Hindlimb muscle (tissue), 1 donor: ENCODE measurements at places on chromosomes 1 and 21. TPM values are rescaled to one million over a fixed set of nuclear protein-coding genes. Genes with fewer than 3 reads are reported as not detected.

Gene POU3F1
- 0.65 TPM for polyA plus RNA-seq

Gene FOXO6
- polyA plus RNA-seq = 15.0 TPM

GRCh38 chr21:32733356-32733755 lies 5.5 kb upstream of the SYNJ1 start:
- no peak for DNase-seq

Gene LCE3E
- not detected for polyA plus RNA-seq

Gene SGIP1
- polyA plus RNA-seq = 2.0 TPM

DNA sequence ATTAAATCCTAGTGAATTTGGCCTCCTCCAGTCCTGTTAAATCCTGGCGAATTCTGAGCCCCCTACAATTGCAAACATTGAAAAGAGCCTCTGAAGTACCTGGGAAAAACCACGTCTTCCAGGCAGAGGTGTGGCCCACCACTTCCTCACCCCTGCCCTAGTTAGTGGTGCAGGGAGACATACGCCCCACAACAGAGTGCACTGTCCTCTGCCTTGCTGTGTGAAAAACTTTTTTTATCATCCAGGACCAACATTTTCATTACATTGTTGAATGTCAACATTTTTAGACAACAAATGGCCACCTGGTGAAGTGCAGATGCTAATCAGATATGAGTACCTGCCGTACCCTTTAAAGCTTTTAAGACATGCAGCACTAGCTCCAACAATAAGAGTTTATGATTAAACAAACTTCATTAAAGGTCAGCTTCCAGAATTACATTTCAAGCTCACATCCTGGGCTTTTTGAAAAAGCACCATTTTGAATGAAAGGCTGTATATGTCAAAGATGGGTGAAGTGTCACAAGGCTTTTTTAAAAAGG lies 13.6 kb upstream of the TMPRSS2 start:
- no peak for DNase-seq

Gene LIN28A
- polyA plus RNA-seq = not detected

Gene OVAAL
- polyA plus RNA-seq = not detected

GRCh38 chr21:15722591-15723324 lies 7.0 kb upstream of the USP25 start:
- DNase-seq = no peak

- DNase-seq = no peak
These were observed 121.2 kb downstream of the CRYAA start for GRCh38 chr21:43289966-43290365.

GRCh38 chr1:109089242-109090015 lies 1.1 kb upstream of the TMEM167B start:
- DNase-seq = peak; percentile 65

Gene PLEKHA6
- 12.7 TPM for polyA plus RNA-seq

DNA sequence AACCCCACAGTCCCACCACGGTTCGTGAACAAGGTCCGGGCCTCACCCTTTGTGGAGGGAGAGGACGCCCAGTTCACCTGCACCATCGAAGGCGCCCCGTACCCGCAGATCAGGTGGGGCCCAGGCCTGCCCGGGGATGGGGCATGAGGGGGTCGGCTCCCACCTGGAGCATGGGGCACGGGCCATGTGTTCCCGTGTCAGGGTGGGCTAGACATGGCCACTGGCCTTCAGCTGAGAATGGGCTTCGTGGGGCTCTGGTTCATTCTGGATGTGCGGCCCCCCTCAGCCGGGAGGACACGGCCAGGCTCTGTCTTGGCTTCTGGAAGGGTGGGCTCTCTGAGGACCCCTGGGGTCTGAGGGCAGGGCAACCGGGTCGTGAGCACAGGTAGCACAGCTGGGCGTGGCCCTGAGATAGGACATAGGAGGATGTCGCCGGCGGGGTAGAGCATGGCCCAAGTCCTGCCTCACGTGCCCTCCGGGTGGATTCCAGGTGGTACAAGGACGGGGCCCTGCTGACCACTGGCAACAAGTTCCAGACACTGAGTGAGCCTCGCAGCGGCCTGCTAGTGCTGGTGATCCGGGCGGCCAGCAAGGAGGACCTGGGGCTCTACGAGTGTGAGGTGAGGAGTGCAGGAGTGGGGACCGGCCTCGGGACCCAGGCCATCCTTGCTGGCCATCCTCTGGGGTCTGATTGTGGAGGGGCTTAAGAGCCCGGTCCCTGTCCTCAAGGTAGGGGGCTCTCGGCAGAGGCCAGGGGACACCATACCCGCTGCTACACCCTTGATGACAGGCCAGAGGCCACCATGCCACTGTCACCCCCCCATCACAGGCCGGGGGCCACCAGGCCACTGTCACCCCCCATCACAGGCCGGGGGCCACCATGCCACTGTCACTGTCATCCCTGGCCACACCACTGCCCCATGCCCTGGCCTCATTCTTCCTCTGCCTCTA lies 55.5 kb downstream of the TRIM11 start:
- DNase-seq = no peak

- DNase-seq = no peak
These were observed 30.5 kb downstream of the CASZ1 start for GRCh38 chr1:10765734-10766478.

Gene CC2D1B
- polyA plus RNA-seq = 21.3 TPM

GRCh38 chr1:209996348-209996747 lies 58.3 kb downstream of the SYT14 start:
- DNase-seq = no peak

- DNase-seq = no peak
These were observed 138.5 kb downstream of the CLIC6 start for GRCh38 chr21:34807146-34807880.

Gene CYP4A11
- 0.22 TPM for polyA plus RNA-seq

DNA sequence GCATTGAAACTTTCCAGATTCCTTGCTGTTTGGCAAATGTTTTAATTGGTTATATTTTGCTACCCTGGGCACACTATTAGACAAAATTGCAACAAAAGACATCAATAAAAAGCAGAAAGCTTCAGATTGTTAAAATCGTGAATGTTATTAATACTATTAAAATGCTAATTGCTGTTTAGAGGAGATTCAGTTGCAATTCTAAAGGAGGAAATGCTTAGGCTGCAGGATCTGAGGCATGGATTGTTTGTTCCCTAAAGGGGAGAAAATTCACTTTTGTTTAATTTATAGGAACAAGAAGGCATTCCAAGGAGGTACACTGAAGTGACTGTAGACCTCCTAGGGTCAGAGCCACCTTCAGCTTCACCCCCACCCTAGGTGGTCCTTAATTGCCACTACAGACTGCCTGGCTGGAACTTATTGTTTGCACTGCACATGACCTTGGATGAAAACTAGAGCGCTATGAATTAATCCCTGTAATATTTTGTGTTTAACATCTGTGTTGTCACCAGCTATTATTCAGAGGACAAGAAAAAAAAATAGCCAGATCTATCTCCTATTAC lies 1266.9 kb upstream of the ADGRL2 start:
- DNase-seq = peak; percentile 11

Gene TNFRSF1B
- polyA plus RNA-seq = 18.9 TPM

DNA sequence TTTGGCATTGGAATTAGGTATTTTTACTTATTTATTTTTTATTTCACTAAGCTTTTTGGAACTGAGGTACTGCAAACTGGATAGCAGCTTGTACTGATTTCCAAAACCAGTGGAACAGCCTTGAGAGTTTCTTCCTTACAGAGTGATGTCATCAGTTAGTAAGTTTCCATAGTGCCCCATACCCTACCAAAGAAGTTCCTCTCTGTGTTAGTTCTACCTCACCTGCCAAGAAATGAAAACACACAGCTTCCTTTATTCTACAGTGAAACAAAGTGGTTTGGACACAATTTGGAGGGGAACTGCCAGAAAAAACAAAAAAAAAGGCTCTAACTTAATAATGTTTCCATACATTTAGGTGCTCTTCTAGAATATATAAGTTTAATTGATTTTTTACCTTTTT lies 430.9 kb upstream of the ADGRL2 start:
- DNase-seq = peak; percentile 48

Gene GPR3
- polyA plus RNA-seq = 0.49 TPM

DNA sequence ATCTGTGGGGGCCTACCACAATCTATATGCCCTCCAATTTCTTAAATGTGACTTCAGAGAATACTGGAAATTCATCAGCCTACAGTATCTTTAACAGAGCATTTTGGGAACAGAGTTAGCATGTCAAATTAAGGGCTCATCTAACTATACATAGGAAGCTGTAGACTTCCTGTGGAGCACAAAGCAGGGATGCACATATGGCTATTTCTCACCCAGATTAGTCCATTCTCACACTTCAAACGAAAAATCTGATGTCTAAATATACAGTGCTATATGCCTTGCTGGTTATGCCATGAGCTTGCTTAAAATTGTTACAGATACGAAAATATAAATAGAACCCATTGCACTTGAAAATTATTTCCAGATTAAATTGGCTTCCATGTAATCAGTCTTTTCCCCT lies 1922.8 kb downstream of the MRPL39 start:
- no peak for DNase-seq

DNA sequence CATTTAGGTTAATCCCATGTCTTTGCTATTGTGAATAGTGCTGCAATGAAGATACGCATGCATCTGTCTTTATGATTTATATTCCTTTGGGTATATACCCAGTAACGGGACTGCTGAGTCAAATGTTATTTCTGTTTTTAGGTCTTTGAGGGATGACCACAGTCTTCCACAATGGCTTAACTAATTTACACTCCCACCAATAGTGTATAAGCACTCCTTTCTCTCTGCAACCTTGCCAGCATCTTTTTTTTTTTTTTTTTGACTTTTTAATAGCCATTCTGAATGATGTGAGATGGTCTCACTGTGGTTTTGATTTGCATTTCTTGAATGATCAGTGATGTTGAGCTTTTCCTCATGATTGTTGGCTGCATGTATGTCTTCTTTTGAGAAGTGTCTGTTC lies 33.5 kb downstream of the ASH1L start:
- DNase-seq = no peak

DNA sequence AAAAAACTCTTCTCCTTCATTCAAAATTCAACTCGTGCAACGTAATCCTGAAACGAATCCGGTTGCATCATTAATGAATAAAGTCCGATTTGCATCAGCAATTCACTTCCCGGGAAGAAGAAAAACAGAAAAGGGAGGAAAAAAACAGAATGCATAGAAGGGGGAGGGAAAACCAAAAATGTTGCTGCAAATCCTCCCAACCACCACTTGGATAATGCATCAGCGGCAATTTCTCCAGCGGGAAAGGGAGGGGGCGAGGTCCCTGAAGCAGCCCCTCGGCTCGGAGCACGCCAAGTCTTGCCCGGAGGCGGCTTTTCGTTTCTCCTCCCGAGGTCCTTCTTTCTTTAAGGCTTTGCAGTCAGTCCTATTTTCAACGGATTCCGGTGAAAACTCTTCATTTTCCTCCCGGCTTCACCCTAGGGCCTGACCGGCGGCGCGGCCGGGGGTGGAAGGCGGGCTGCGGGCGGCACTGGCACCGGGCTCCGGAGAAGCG lies 723 bp downstream of the CDC42BPA start:
- peak; percentile 69 for DNase-seq

DNA sequence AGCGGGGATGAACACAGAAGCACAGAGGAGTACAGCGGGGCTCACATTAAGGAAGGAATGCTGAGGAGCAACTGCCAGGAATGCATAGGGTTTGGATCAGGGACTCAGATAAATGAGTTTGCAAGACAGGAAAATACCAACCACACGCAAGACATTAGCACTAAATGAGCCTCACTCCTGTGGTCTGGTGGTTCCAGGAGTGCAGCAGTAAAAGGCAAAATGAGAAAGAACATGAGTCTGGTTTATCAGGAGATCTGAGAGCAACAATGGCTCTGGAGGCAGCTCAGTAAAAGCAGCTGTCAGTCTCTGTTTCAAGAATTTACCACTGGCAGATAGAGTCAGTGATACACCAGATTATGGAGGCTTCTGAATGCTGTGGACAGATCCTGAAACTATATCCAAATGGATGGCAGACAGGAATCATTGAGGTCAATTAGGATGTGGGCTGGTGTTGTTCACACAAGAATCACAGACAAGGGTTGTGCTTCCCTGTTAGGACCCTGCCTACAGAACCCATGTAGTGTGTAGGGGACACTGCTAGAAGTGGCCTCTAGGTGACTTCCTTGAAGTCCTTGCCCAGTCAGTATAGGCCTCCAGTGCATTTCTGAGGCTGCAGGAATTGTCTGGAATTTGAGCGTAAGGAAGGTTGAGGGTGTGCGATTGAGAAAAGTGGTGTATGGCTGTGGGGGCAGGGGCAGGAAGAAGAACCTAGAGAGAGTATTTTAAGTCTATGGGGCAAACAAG lies 50.3 kb downstream of the CASQ2 start:
- no peak for DNase-seq

- DNase-seq = no peak
These were observed 42.0 kb downstream of the ZC3H11B start for GRCh38 chr1:219570937-219571336.

Gene CFAP126
- 2.5 TPM for polyA plus RNA-seq

DNA sequence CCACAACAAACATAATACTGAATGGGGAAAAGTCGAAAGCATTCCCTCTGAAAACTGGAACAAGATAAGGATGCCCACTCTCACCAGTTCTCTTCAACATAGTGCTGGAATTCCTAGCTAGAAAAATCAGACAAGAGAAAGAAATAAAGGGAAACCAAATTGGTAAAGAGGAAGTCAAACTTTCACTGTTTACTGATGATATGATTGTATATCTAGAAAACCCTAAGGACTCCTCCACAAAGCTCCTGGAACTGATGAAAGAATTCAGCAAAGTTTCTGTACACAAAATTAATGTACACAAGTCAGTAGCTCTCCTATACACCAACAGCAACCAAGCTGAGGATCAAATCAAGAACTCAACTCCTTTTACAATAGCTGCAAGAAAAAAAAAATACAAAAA lies 6.9 kb upstream of the F13B start:
- DNase-seq = no peak

Gene PDC
- 0.27 TPM for polyA plus RNA-seq

Gene TDRD10
- polyA plus RNA-seq = 3.3 TPM
